ENCODE measurements at places on chromosomes 2 and 18.

DNA sequence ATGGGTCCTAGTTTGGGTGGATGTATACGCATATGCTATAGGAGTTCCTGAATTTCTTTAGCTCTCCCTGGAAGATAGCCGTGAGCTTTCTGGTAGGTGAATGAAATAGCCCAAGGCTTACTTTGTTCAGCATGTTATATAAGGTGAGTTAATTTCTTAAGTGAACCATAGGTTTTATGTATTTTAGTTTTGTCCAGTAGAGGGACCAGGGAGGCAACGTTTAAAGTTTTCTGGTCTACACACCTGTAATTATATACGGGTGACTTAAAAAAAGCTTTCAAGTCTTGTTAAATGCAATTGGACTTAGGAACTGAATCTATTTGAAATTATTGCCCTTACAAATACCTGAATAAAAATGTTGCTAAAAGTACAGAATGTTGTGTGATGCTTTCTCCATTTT is 402.5 kb upstream of the DDX18 start:
- no peak for DNase-seq

DNA sequence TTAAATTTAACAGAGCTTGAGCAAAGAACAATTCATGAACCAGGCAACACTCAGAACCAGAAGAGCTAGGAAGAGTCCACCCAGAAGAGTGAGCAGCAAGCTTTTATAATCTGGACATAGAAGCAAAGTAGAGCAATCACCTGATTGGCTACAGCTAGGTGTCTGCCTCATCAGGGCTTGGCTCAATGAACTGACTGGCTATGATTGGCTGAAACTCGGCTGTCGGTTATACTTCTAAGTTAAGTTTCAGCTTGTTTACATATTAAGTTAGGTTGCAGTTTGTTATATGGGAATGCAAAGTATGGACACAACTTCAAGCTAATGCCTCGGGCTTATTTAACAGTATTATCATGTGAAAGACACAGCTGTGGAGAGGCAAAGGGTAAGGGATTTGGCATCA is 63.2 kb upstream of the NABP1 start:
- no peak for DNase-seq

GRCh38 chr2:154589514-154589913 is 109.0 kb upstream of the KCNJ3 start:
- DNase-seq = no peak

DNA sequence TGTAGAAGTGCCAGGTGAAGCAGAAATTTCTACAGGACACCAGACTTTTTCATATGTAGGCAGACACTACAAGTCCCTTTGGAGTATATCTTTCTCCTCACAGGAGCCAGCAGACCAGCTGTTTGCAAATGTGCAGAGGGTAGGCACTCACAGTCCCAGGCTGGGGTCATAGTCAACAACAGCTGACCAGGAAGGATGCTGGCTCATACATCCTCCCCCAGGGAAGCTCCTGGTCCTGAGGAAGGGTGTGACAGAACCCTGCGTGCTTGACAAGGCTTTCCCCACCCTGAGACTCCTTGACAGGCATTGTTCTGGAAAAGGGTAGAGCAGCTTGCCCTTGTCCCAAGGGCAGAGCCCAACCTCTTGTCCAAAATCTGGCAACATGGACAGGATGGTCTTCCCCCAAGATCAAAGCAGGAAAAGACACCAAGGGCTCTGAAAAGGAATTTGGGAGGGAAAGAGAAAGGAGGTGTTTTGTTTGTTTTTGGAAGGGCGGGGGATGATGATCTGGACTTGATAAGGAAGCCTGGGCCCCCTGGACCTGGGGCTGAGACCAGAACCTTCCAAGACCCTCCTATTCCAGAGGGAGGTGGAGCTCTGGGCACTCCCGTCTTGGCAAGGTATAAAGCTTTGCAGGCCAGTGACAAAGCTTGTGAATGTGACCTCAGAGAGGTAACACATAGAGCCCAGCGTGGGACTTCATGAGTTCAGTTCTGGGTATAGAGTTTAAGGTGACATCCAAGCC is 87.1 kb downstream of the GFPT1 start:
- DNase-seq = no peak

GRCh38 chr2:23745726-23746105 is 181.2 kb downstream of the ATAD2B start:
- DNase-seq = no peak
